ENCODE measurements at places on chromosomes 1 and 21.

DNA sequence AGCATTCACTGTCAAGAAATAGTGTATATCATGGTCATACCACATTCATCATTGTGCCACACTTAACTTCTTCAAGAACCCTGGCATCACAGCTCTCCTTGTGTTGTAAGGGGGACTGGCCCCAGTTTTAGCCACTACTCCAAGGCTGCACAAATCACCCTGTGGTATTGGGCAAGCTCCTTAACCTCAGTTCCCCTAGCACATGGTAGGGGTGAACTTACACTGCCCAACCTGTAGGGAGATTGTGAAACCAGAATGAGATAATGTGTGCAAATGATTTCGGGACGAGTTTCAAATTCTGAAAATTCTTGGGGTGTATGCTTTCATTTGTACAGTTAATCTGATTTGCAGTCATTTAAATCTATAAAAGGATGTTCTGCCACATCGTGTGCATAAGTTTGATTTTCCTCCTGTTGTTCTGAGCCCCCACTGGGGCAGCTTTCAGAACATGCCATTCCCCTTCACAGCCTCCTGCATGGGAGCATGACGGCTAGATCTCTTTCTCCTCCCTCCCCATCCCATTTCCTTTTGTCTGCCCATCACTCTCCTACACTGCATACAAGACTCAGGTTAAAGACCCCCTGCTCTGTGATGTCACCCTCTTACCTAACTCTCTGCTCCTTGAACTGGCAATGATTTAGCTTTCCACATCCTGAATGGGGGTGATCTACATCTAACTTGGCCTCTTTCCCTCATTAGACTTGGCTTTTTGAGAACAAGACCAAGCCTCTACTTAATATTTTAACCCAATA lies 290.3 kb downstream of the CHRM3 start:
- no peak for DNase-seq

DNA sequence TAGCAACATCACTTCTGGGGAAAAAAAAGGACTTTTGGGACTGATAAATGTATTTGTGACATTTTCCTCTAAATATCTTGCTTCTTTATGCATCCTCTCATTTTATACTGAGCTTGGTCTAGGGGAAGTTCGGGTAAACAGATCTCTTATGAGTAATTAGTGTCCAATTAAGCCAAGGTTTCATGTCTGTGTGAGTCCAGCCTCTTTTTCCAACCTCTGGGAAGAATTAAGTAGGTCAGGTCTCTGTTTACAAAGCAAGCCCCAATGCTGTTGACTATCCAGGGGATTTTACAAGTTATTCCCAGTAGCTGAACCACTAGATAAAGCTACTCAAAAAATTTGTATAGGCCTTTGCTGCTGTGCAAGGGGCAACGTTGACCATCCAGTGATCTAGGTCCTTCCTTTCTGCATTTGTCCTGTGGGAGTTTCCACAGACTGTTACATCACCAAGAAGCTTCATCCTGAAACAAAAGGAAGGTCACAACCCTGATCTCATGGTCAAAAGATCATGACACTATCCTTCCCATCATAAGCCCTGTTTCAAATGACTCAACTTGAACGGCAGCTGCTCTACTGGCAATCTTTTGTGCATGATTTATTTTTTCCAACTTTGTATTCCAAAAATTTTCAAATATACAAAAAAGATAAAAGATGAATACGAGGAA lies 74.3 kb downstream of the ETS2 start:
- DNase-seq: no peak

GRCh38 chr1:221397141-221397540 lies 344.7 kb downstream of the DUSP10 start:
- no peak for DNase-seq

GRCh38 chr1:38611664-38612211 lies 247.8 kb downstream of the RRAGC start:
- no peak for DNase-seq

DNA sequence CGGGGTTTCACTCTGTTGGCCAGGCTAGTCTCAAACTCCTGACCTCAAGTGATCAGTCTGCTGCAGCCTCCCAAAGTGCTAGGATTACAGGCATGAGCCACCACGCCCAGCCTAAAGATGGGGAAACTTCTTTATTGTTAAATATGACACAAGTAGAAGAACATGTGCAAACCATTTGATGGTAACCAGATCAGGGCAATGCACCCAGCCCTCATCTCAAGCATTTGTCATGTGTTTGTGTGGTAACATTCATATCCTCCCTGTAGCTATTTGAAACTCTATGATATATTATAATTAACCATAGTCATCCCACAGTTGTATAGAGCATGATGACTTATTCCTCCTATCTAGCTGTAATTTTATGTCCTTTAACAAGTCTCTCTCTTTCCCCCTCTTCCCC lies 119.5 kb upstream of the TMPRSS2 start:
- DNase-seq: no peak

- DNase-seq: no peak
Observed at GRCh38 chr1:153790966-153791647, 15.9 kb downstream of the SLC27A3 start.

- DNase-seq: no peak
Observed at GRCh38 chr1:39158327-39159086, 46.0 kb upstream of the MACF1 start.

DNA sequence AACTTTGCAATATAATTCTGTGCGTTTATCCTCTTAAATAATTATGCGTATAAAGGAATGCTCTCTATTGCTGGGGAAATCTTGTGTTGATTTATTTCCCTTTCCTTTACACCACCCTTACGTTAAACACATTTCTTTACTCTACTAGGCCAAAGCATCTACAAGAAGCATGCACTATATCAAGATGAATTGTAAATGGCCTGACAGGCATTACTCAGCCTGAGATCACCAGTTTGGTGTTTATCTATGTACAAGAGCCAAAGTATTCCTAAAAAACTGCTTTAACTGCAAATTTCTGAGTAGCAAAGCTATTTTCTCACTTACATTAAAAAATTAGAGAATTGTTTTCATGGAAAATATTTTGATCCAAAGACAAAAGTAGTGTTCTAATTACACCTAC lies 114.8 kb downstream of the TYW3 start:
- DNase-seq: no peak

DNA sequence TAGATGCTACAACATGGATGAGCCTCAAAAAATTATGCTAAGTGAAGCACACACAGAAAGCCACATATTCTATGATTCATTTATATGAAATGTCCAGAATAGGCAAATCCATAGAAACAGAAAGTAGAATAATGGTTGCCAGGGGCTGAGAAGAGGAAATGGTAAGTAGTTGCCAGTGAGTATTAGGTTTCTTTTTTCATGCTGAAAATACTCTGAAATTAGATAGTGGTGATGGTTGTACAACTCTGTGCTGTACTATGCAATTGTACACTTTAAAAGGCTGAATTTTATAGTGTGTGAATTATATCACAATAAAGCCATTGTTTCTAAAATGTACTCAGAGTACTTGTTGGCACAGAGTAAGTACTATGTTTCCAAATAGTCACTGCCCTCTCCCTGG lies 15.5 kb upstream of the GFI1 start:
- DNase-seq: no peak

- DNase-seq: no peak
Observed at GRCh38 chr1:165942062-165942461, 114.6 kb downstream of the UCK2 start.

DNA sequence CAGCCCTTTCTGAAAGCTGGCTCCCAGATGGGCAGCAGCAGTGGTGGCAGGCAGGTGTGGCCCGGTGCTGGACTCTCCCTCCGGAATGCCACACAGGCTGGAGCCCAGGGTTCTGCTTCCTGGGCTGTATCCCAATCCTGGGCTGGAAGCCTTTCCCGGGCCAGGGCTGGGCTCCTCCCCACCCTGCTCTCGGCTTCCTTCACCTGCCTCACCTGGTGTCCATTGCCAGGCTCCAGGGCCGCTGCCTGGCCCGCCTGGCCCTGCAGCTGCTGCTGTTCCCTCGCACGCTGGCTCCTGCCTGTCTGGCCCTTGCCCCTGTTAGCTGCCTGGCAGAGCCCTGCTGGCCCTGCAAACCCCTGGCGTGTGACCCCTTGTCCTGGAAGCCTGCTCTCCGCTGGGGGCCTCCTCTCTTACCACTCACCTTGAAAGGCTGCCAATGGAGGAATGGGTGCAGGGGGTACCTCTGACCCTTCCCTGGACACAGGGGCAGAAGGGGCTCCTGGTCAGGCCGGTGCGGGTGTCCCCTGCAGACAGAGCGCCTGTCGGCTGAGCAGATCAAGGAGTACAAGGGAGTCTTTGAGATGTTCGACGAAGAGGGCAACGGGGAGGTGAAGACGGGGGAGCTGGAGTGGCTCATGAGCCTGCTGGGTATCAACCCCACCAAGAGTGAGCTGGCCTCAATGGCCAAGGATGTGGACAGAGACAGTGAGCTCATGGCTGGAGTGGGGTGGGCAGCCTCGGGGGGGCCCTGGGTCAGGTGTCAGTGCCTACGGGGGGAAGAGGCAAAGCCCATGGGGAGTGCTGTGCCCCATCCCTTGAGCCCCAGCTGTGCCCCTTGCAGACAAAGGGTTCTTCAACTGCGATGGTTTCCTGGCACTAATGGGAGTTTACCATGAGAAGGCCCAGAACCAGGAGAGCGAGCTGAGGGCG lies 1.1 kb downstream of the CALML6 start:
- no peak for DNase-seq

- DNase-seq: no peak
Observed at GRCh38 chr1:109501644-109502363, 7.7 kb downstream of the AMIGO1 start.
